ENCODE measurements at places on chromosomes 5 and 9. TPM values are rescaled to one million over a fixed set of nuclear protein-coding genes. Genes with fewer than 3 reads are reported as not detected.

- no peak for DNase-seq
Observed at GRCh38 chr5:36153726-36154125, 1.8 kb downstream of the SKP2 start.

The TSLP gene
- polyA plus RNA-seq: not detected

The SLC6A19 gene
- not detected for polyA plus RNA-seq

DNA sequence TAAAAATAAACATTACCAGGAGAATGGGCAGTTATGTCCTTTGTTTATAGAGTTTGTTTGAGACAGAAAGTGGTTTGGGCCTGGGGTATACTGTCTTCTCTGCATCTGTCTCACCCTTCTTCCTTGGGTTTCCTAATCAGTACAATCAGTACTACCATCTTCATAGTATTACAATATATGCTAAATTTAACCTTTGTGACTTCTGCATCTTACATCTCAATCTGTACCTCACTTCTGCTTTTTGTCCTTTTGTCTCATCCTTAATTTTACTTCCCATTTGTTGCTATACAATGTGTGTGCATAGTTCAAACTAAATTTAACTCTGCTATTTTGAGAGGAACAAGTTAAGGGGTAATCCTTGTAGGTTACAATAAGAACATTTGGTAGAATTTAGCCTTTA lies 19.6 kb downstream of the FBXO38 start:
- DNase-seq: no peak

DNA sequence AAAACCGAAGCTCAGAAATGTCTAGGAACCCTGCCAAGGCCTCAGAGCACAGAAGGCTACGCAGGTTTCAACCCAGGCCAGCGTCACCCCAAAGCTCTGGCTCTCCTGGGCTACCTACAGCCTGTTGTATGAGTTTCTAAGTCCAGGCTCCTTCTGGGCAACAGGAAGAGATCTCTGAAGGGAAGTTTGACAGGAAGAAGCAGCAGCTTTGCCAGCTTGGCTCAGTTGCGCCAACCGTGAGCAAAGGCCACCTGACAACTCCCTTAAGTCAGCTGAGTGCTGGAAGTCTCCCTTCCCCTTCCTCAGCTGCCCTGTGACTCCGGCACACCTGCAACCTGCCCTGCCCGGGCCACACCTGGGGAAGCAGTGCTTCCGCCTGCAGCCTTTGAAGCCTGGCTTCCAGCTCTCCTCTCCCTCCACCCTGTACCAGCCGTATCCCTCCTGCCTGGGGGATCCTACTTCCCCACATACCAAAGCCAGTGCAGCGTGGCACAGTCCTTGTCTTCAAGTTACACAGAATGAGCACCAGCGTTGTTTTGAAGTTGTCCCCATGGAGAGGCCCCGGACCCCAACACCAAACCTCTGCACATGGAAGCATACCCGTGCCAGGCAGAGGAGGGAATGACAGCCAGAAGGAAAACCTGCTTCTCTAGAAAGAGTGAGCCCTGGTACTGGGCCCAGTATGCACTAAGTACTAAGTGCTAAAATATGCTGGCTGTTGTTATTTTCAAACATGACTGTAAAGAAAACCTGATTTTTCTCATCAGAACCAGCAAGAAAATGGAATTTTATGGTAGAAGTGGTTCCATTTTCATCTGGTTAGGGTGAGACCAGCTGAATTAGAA lies 36.5 kb downstream of the SHB start:
- DNase-seq: no peak

- no peak for DNase-seq
Observed at GRCh38 chr9:969310-970150, 6.9 kb upstream of the DMRT3 start.

DNA sequence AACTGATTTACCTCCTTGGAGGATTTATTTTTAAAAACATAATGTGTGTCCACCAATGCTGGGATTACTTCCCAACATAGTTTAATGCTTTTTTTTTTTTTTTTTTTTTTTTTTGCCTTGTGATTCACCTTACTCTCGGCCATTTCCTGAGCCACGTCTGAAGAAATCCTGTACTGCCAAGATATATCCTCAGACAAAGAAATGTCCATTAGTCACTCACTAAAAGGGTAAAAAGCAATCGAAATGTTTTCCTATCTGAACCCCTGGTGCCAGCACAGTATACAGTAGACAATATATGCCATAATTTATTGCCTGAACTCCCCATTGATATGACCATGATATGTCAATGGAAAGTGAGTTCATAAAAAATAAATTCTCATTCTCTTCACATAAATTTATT lies 344.1 kb downstream of the BNC2 start:
- DNase-seq: no peak

- no peak for DNase-seq
Observed at GRCh38 chr9:105994970-105995369, 300.6 kb downstream of the TMEM38B start.

- DNase-seq: no peak
Observed at GRCh38 chr5:126301056-126301455, 122.2 kb upstream of the GRAMD2B start.

- DNase-seq: no peak
Observed at GRCh38 chr5:117195076-117195475, 620.5 kb upstream of the SEMA6A start.

- DNase-seq: no peak
Observed at GRCh38 chr9:70100362-70100761, 56.7 kb downstream of the MAMDC2 start.

The GAPT gene
- 5.7 TPM for polyA plus RNA-seq

DNA sequence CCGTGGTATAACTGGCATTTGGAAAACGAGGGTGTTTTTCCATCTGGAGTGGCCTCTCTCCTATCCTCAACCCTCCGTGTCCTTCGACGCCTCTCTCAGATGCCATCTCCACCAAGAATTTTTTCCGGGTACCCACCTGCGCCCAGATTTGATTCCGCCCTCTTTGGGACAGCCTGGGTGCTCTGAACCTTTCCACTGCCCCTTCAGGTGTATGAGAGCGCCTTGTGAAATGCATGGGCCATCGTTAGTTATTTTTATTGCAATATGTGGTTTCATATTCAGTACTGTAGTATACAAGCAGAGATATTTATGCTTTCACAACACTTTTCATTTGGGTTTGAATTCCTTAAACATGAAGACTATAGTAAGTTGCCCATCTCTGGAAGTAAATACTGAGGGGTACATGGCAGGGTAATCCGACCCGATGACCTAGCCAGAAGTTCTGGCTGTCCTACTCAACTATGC lies 78.2 kb upstream of the IFNE start:
- DNase-seq: no peak

GRCh38 chr5:94746731-94747124 lies 128.3 kb downstream of the SLF1 start:
- no peak for DNase-seq

DNA sequence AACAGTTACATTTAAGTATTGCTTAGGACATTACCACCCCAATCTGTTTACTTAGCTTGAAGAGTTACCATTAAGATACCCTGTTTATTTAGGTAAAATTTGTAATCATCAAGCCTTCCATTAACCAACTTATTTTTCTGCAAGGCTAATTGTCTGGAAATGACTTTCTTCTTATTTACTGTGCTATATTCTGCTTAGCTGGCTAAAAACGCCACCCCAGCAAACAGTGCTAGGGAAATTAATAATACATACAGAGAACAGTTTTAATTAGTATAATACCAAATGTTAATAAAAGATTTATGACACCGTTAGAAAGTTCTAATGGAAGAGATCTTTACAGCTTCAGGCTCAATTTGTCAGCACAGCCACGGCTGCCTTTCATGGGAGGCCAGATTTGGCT lies 14.0 kb downstream of the TLX3 start:
- no peak for DNase-seq

GRCh38 chr5:39992617-39993202 lies 567.9 kb upstream of the DAB2 start:
- no peak for DNase-seq

The TEX48 gene
- polyA plus RNA-seq: not detected

The BTNL3 gene
- not detected for polyA plus RNA-seq

GRCh38 chr5:153860195-153860886 lies 178.4 kb downstream of the FAM114A2 start:
- no peak for DNase-seq

- no peak for DNase-seq
Observed at GRCh38 chr5:72692651-72693442, 123.6 kb upstream of the TNPO1 start.

The SLC6A3 gene
- not detected for polyA plus RNA-seq

DNA sequence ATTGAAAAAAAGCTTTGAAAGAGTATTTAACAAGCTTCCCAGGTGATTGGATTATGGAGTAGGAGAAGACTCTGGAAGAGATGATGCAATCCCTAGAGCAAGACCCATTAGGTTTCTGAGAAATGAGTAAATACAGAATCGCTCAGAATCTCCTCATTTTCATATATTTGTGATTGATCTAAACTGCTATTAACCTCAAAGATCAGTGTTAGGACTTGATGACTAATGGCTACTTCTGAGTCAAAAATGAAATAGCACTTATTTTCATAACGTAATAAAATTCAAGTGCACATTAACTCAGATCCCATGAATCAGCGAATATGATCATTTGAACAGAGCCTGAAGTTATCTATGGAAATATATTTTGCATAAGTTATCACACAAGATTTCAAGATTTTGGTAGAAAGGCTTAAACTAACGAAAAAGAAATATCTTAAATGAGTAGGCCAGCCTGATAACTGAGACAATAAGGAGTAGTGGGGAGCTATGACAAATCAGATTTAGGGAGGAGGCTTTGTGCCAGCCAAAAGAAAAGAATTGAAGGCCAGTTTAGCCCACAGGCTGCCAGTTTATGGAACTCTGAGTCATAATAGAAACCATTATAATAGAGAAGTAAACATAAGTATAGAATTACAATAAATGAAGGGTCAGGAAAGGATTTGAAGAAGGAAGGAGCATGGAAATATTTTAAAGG lies 106.7 kb upstream of the OSMR start:
- no peak for DNase-seq

The SLC6A7 gene
- not detected for polyA plus RNA-seq

The PHF24 gene
- not detected for polyA plus RNA-seq

DNA sequence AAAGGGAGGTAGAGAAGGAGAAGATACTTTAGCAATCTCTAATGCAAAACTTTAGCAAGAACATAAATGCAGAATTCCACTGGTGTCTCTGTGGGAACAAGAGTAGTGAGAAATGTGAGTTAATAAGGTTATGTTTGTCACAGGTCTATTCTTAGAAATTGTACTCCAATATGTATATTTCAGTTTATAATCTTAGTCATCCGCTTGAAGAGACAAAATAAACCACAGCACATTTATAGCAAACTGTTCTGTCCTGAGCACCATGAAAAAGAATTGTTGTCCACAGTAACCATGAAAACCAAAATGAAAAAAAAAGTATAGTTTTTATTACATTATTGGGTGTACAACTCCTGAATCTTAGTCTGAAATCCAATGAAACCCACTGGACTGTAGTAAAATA lies 93.6 kb upstream of the TSLP start:
- no peak for DNase-seq

DNA sequence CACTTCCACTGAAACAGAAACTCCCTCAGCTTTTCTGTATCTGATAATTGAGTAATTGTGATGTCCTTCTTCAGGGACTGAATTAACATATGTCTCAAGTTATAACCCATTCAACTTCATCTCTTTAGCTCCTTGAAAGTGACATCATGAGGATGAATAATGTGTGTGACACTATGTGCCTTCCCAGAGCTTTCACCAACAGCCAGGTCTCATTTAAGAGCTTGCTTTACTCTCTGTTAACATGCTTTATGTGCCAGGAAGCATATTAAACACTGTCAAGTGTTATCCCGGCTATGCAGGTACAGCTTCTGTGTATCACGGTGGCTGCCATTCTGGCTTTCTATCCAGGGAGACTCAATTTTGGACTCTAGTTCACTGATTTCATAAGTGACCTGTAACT lies 799.9 kb downstream of the CDH12 start:
- DNase-seq: no peak

The PCDHB10 gene
- polyA plus RNA-seq: not detected

GRCh38 chr5:50807661-50808060 lies 141.2 kb downstream of the PARP8 start:
- DNase-seq: no peak

DNA sequence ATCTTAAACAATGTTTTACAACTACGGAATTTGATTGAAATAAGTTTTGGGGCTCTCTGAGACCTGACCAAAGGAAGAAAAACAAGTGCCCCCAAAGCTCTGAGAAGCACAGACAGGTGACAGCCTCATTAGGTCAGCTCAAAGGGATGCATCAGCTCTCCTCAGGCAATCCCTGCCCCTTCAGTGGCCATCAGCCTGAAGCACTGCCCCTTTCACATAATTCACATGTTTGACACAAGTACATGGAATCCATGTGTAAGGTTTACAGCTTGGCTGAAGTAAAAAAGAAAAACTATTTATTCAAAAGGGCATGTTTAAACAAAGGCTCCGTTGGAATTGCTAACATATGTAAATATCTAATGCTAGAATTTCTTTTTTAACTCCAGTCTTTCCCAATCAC lies 56.3 kb downstream of the TSSK1B start:
- DNase-seq: no peak

GRCh38 chr9:90446200-90446948 lies 196.2 kb downstream of the DIRAS2 start:
- no peak for DNase-seq

The SLC46A2 gene
- 0.96 TPM for polyA plus RNA-seq

The NEUROG1 gene
- polyA plus RNA-seq: not detected

DNA sequence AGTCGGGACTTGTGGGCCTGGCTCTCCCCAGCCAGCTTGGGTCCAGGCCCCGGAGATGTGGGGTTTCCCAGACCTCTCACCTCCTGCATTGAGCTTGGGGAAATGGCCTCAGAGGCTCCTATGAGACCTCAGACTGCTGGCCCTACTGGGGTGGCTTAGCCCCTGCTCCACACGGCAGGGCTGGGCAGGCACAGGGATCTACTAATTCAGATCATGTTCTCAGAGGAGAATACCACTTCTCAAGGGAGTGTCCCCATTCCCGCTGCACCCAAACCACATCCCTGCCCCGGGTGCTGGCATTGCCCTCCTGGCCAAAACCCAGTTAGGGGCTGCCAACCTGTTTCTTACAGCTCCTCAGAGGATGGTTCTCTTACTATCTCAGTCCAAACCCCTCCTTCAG lies 82.1 kb upstream of the LMX1B start:
- no peak for DNase-seq

DNA sequence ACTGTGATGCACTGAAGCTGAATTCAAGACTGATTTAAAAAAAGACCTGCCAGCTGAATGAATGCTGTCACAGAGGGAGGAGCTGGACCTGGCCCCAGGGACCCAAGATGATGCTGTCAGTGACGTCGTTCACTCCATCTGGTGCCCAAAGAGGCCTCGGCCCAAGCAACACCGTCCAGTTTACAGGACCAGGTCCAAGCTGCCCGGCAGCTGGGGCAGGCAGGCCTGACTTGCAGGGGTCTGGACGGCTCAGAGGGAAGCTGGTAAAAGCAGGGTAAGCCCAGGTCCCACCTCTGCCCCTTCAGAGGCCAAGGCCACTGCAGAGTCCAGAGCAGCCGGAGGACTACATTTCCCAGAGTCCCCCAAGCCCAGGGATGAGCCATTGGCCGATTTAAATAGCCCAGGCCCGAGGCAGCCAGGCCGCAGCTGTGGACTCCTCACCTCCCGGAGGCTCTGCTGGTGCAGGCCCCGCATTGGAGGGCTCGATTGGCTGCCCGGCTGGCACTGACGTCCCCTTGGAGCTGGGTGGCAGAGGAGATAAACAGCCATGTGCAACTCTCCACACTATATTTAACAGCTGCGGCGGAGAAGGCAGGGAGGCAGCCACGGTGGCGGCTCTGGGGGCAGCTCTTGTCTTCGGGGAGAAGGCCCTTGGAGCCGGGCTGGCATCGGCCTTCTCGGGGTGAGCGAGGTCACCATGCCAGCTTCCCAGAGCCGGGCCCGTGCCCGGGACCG lies at the start of gene PLPP7:
TSS of gene PLPP7 (plus strand) at position 423 of the 735 bp plus-strand sequence. CDS start at position 698, 275 bp downstream.
- DNase-seq: no peak

- DNase-seq: no peak
Observed at GRCh38 chr9:33620738-33621439, 96.8 kb downstream of the ANKRD18B start.

GRCh38 chr9:137626464-137626863 lies 7.7 kb downstream of the EHMT1 start:
- no peak for DNase-seq

Data from immature natural killer cell (primary cell).